Activated CD8-positive, alpha-beta memory T cell treated with anti-CD3 and anti-CD28 coated beads, Interleukin-2, amount 50 U/mL, for 4 hours (primary cell): ENCODE measurements at places on chromosomes 12 and 14.

GRCh38 chr14:55532645-55533344 is 47.2 kb upstream of the KTN1 start:
- DNase-seq = no peak

DNA sequence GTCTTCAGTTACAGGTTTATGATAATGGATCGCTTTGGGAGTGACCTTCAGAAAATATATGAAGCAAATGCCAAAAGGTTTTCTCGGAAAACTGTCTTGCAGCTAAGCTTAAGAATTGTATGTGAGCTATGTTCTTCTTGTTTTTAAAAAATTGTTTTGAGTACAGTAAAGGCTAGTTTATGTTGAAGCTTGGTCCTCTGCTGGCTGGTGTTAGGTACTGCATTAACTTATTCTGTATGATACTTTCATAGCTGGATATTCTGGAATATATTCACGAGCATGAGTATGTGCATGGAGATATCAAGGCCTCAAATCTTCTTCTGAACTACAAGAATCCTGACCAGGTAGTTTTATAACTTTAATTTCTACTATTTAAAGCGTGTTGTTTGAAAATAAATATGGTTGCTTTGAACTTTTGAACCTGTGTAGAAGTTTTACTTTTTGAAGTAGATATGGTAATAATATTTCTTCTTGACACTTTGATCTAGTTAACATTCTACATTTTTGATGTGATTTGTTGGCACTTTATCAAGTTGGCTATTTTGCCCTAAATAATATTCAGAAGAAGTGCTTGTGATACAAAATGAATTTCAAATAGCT is 55.7 kb downstream of the VRK1 start:
- no peak for DNase-seq

DNA sequence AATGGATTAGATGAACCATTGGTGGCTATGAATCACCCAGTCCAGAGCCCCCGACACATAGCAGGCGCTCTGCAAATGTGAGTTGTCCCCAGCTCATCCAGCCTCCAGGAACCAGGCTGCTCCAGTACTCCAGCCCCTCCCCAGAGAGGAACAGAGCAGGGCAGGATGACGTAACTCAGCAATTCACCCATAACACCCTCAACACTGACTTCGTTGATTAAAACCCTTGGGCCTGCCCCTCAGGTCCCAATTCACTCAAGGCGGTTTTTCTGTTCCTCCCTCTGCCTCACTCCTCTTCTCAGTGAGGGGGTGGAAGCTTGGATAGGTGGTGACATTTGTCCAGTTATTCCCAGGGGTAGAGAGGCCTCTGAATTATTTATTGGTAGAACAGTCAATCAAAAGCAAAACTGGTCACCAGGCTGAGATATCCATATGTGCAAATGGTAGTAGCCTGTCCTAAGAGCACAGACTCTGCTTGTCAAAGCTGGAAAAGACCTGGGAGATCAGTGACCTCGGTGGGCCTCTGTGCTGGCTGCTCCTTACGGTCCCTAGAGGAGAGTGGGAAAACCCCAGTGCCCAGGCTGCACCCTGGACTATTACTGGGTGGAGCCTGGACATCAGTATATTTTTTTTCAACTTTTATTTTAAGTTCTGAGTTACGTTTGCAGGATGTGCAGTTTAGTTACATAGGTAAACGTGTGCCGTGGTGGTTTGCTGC is 97.0 kb downstream of the CMKLR1 start:
- DNase-seq = no peak

- no peak for DNase-seq
These were observed 768 bp downstream of the METTL25 start for GRCh38 chr12:82359115-82359478.

DNA sequence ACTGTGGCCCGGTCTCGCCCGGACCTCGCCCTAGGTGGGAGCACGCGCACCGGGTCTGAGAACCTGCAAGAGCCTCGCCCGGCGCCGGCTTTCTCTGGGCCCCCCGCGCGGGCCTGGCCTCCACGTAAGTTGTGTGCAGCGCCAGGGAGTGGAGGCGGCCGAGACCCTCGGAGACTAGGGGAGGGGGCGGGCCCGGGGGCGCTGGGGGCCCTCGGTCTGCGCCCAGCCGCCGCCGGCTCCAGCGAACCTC is 183 bp upstream of the PRMT8 start:
- DNase-seq = no peak

GRCh38 chr14:102675396-102675795 is 82.9 kb downstream of the RCOR1 start:
- DNase-seq = no peak

GRCh38 chr14:53461858-53462257 is 308.7 kb upstream of the DDHD1 start:
- no peak for DNase-seq

GRCh38 chr14:95516554-95517181 is at the start of gene SYNE3:
SYNE3 (minus strand) TSS chr14:95516650; CDS start chr14:95475821, 40,829 bp downstream.
- peak; percentile 50 for DNase-seq

- no peak for DNase-seq
These were observed 129.4 kb downstream of the C12orf75 start for GRCh38 chr12:105459760-105460330.

GRCh38 chr14:93084866-93085857 is 30.6 kb downstream of the ITPK1 start:
- DNase-seq = no peak

DNA sequence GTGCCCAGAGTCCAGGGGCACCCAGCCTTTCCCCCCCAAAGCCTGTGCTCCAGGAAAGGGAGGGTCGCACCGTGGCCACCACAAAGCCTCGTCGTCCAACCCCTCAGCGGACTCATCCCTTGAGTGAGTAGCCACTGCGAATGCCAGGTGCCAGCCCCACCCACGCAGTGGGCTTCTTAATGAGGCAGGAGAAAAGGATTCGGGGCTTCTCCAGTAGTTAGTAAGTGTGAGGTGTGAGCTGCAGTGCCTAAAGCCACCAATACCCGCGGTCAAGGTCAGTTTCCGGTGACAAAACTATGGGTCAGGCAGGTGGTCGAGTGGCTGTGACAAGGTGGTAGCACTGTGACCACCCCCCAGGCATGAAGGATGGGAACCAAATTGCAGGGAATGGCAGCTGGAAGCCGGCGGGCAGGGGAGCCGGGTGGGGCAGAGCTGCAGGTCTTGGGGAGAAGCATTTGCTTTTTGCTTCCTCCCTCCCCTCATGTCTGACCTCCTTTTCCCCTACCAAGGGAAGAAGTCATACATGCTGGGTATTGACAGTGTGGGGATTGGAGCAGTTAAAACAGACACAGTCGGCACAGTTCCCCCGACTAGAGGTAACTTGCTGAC is 8.0 kb downstream of the RAN start:
- DNase-seq = no peak

GRCh38 chr12:26244503-26244902 is 49.1 kb downstream of the SSPN start:
- DNase-seq = no peak

DNA sequence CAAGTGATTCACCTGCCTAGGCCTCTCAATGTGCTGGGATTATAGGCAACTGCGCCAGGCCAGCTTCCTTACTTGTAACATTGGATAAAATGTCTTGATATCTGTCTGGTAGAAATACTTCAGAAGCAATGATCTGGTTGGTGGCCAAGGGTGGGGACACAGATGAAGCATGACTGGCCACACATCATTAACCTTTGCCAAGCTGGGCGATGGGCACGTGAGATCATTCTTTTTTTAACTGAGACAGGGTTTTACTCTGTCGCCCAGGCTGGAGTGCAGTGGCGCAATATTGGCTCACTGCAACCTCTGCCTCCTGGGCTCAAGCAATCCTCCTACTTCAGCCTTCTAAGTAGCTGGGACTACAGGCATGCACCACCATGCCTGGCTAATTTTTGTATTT is 31.1 kb downstream of the PLEKHH1 start:
- no peak for DNase-seq

DNA sequence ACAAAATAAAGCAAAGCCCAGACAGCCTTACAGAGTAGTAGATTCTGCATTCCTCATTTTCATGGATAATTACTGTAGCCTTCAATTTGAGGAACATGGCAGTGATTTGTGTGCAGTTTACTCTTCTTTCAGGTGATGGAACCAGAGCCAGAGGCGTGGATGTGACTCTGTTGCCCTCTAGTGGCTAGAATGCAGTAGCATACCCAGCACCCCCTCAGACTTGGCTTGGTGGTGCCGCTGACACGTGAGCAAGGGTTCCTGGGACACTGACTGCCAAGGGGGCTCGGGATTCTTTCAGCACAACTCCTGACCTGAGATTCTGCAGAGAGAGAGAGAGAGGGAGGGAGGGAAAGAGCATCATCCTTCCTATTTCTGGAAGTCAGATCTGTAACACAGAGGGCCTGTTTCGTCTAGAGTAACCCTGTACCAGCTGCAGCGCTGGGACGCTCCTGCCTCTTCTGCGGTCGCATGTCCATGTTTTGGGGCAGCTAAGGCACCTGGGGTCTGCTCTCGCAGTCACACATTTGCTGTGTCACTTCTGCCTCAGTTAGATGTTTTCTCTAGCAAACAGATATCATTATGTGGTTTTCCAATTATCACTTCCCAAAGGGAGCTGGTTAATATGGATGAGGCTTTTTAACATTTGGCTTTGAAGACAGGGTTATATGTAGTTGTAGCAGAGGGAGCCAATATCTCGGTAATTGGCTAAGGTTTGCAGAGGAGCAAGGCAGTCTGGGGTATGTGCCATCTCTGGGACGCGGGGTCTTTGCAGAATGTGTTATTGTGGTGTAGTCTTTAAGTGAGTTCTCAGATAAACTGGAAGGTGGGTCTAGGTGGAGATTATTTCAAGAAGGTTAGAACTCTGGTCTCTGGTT is 428.1 kb downstream of the NRXN3 start:
- peak; percentile 19 for DNase-seq

- DNase-seq = no peak
These were observed 89.1 kb upstream of the VASH1 start for GRCh38 chr14:76672123-76672522.

GRCh38 chr12:75984577-75985182 is 46.9 kb downstream of the PHLDA1 start:
- no peak for DNase-seq

DNA sequence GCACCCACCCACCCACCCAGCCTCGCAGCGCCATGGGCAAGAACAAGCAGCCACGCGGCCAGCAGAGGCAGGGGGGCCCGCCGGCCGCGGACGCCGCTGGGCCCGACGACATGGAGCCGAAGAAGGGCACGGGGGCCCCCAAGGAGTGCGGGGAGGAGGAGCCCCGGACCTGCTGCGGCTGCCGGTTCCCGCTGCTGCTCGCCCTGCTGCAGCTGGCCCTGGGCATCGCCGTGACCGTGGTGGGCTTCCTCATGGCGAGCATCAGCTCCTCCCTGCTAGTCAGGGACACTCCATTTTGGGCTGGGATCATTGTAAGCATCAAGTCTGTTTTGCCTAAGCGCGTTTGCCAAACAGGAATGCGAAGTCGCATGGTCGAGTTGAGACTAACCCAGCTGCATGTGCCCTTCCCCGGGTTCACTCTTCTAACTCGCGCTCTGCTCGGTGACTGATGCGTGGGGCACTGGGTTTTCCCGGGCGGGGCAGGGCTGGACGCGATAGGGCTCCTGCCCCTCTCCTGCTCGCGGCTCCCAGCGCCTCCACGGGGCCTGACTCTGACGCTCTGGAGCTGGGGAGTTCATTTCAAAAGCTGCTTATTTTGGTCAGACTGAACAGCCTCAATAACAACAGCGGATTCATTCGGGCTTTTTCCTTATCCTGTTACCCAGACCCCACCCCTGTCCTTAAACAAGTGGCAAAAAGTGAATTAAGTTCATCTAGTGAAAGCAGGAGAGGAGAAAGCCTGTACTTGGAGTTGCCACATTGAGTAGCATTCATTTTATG is 458 bp downstream of the SSPN start:
- no peak for DNase-seq

DNA sequence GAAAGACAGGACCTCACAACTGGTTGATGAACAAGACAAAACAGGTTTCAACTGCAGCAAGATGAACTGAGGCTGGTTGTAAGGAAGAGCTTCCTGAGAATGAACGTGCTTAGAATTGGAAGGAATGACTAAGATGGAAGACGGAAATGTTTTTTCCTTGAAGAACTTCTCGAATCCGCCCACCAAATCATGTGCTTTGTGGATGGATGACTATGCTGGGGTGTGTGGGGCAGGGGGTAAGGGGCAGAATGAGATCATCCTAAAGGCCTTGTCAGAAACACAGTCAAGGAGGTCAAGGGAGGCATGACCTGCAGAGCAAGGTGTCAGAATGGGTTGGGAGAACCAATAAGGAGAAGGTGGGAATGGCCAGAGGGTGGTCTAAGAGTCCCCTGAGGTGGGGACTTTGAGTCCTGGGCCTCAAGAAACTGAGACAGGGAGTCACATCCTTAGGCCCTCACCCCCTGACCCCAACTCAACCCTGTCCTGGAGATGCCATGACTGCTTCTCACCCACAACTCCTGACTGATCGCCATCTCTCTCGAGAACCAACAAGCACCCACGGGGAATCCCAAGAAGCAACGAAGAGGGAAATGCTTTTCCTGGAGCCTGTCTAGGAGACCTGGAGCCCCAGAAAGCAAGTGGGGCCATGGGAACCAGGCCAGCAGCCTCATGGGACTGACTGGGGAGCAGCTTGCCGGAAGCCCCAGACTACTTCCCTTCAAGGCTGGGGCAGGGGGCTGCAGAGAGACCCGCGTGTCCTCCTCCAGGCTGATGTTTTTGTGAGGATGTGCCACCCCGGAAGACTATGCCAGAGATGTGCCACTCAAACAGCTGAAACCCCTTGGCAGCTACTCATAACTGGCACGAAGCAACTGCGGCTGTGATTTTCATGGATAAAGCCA is 84.0 kb downstream of the ACTN1 start:
- no peak for DNase-seq

- no peak for DNase-seq
These were observed 9.1 kb upstream of the BLTP3B start for GRCh38 chr12:100151769-100152168.

- DNase-seq = peak; percentile 82
These were observed 576 bp downstream of the SYNE3 start for GRCh38 chr14:95515596-95516552.

- DNase-seq = no peak
These were observed 22.9 kb downstream of the SPTB start for GRCh38 chr14:64856529-64857445.

DNA sequence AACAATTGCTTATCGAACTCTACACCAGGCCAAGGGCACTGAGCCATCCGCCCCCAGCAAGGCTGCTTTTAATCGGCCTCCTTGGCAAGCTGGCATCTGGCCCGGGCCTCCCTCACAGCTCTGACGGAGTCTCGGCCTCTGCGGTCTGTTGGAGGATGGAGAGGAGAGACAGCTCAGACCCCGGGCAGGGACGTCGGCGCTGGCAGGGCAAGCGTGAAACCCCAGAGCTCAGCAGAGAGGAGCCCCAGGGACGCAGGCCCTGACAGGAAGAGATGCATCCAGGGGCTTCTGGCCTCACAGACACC is 17.5 kb downstream of the CAMKK2 start:
- DNase-seq = no peak

GRCh38 chr12:67367843-67368242 is 98.7 kb downstream of the CAND1 start:
- DNase-seq = no peak

GRCh38 chr12:1421091-1421846 is 173.1 kb downstream of the FBXL14 start:
- DNase-seq = no peak

DNA sequence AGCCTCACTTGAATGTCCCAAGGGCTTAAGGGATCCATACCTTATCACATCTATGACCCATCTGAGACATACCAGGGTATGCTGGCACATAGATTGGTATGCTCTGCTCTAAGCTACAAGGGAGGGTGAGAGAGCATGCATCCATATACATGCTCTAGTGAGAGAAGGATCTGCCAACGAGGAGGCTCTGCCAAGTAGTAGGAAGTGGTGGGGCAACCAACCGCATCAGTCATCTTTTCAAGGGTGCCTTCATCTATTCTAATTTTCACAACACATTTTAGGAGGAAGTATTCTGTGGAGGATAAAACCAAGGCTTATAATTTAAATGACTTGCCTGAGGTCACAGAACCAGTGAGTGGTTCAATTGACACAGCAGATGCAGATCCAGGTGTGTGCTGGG is 6.6 kb upstream of the PPM1A start:
- no peak for DNase-seq
